NCI-H1105 treated with DMSO at 0.1 percent for 48 hours (cell line): ENCODE measurements at places on chromosomes 7 and 10.

DNA sequence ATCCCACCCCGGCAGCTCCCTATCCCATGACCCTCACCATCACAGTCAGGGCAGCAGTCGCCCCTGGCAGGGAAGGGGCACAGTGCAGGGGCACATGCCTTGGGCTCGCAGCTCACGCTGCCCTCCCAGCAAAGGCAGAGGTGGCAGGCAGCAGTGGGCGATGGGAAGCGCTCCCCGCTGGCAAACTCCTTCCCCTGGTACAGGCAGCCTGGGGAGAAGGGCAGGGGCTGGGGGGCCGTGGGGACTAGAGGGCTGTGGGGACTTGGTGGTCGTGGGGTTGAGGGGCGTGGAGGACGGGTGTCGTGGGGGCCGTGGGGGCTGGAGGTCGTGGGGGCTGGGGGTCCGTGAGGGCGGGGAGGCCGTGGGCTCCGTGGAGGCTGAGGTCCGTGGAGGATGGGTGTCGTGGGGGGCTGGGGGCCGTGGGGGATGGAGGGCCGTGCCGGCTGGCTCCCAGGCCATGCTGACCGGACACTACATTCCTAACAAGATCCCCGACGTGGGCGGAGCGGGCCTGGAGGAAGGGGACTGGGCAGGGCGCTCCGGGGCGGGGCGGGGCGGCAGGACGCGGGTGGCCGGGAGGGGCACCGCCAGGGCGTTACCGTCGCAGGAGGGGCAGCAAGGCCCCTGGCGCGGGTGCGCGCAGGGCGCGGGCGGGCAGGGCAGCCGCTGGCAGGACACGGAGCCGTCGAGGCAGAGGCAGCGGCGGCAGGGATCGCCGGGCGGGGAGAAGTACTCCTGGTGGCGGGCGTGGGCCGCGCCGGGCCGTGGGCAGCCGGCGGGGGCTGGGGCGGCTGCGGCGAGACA is 20.0 kb downstream of the KCP start:
- DNase-seq = no peak

GRCh38 chr7:130803127-130803526 is 69.1 kb upstream of the KLF14 start:
- no peak for DNase-seq

DNA sequence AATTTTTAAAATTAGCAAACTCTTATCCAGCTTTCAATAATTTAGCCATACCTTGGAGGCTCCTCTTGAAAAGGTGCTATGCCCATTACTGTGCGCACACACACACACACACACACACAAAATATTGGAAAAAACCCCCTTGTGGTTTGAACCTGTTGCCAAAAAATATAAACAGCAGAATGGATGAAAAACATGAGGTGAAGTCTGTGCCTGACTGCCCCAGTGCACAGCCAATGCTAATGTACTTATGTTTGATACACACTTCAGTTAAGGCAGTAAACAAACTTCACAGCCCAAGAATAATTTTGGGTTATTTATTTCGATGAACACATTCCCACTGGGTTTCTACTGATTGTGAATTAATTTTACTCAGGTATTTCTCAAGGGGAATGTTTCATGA is 113.2 kb upstream of the SEM1 start:
- no peak for DNase-seq

DNA sequence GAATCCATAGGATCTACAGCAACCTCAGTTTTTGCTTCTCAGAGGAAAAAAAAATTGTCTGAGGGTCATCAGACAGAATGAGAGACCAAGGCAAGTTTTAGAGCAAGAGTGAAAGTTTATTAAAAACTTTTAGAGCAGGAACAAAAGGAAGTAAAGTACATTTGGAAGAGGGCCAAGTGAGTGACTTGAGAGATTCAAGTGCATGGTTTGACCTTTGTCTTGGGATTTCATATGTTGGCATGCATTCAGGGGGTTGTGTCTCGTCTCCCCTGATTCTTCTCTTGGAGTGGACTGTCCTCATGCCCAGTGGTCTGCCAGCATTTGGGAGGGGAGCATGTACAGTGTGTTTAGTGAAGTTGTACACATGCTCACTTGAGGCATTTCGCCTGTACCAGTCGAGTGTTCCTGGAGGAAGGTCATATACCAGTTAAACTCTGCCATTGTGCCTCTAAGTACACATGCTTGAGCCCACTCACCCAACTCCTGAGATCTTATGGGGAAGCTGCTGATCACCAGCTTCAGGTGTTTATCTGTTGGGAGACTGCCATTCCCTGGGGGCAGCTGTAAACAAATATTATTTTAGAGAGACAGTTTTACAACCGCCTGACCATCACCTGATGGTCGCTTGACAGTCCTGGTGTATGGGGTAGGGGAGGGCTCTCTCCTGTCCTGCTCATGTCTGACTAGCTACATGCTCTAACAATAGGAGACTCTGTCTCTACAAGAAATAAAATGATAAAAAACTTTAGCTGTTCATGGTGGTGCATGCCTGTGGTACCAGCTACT is 109.4 kb downstream of the EEPD1 start:
- no peak for DNase-seq

DNA sequence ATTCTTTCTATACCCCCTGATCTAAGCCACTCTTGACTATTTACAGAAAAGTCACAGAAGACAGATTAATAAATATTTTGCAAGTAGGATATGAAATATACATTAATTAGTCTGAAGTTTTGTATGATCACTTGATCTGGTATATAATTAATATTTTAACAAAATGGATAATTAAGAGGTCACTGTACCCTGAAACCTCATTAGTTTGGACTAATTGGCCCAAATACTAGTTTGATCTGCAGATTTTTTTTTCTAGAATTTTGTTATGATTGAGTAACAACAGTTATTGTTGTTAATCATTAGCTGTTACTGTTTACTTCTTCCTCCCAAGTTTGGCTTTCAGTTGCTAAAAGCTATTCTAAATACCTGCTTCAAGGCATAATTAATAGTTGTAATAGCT is 2.7 kb downstream of the NHLRC2 start:
- DNase-seq = no peak

GRCh38 chr10:76540786-76541185 is 1096.8 kb downstream of the KCNMA1 start:
- no peak for DNase-seq

- DNase-seq = no peak
Measured at GRCh38 chr7:131190581-131190980, 137.1 kb upstream of the MKLN1 start.

- no peak for DNase-seq
Measured at GRCh38 chr7:111274857-111275256, 183.9 kb downstream of the LRRN3 start.

DNA sequence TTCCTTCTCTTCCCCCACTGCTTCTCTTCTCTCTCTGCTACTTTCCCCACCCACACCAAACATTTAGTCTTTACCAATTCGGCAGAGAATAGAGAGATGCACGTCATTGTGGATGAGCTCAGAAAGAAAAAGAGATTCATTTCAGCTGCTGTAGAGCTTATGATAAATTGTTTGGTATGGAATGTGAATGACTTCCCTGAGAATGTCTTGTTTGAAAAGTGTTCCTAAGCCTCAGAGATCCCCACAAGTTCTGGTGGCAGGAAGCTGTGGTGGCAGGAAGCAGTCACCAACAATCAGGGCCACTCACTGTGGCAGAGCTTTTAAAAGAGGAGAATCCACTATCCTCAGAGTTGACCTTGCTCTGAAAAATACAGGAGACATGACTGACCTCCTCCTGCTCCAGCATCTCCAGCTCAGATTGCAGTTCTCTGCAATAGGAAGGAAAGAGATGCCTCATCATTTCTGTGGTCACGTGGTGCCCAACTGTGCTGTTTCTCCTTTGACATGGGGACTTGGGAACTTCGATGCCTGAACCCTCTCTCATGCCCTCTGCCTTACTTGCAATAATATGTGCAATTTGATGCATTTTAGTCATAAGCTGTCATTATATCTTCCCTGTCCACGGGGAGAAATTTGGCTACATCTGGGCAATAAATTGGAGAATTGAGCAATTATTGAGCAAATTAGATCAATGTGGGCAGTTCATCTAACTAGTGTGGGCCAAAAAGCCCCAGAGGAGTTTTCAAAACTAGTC is 76.5 kb downstream of the BMPER start:
- no peak for DNase-seq

GRCh38 chr7:26588511-26588910 is 275.9 kb downstream of the SKAP2 start:
- no peak for DNase-seq

DNA sequence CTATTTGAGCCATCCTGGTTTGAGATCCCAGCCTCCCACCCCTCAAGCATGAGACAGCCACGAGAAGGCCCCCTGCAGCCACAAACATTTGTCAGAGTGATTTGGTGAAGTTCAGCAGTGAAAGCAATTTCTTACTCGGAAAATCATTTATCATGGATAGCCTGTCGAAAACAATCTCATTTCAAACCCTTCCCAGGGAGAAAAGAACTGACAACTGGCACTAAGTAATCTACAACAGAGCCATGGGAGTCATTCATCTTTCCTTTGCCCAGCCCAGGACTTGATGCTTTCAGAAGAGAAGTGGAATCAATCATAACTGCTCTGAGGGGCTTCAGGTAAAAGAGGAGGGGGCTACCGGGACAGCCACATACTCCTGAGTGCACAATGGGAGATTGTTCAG is 411.2 kb downstream of the KCNMA1 start:
- no peak for DNase-seq

DNA sequence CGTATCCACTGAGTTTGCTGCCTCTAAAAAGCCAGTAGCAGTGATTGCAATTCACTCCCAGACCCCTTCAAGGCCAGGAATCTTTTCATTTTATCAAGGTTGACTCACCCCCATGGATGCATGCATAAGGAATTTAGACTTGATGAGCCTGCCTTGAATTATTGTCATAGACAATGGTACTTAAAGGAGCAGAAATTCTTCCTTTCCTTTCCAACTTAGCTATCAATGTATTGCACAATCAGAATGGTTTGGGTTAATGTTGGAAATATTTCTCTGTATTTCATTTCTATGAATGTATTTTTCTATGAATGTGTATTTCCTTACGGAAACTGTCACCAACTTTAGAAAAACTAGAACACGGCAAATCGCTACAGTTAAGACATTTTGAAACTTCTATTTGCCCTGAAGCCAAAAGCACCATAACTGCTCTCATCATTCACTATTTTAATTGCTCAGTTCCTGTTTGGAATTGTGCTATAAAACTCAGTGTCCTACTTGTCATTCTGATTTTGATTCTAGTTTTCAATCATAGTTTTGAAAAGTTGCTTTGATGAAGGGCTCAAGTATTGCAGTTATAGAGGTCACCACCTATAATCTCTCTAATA is 355.7 kb upstream of the AKR1E2 start:
- DNase-seq = no peak

GRCh38 chr7:110311556-110311955 is 779.4 kb upstream of the LRRN3 start:
- DNase-seq = no peak

GRCh38 chr10:78776756-78777155 is 292.0 kb upstream of the ZMIZ1 start:
- DNase-seq = no peak

DNA sequence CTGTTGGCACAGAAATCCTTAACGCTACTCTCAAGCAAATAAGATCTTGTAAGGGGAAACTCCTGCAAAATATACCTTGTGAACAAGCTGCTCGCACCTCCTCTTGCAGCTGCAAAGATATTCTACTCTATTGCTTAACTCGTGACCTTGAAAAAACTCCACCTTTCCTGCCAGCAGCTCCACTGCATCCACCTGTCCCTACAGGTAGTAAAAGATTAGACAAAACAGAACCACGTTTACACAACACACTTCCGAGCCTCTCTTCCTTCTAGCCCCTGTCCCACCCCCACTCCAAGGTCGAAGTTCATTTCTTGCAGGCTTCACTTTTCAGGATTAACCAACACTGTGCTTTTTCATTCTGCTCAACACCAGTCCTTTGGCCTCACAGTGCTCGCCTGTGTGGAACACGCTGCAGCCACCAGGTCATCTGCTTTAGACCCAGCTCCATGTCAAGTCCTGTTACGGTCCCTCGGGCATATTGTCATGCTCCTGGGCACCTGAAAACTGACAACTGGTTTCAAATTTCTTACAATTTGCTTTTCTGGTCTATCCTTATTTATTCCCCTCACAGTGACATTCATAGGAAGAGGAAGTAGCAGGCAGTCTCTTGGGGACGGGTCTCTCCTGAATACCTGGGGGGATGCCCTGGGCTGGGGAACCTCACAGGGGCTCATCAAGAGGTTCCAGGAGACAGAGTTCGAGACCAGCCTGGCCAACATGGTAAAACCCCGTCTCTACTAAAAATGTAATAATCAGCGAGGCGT is 165.8 kb upstream of the KLF14 start:
- no peak for DNase-seq

GRCh38 chr7:27238979-27239386 is 3.6 kb upstream of the EVX1 start:
- DNase-seq = no peak

DNA sequence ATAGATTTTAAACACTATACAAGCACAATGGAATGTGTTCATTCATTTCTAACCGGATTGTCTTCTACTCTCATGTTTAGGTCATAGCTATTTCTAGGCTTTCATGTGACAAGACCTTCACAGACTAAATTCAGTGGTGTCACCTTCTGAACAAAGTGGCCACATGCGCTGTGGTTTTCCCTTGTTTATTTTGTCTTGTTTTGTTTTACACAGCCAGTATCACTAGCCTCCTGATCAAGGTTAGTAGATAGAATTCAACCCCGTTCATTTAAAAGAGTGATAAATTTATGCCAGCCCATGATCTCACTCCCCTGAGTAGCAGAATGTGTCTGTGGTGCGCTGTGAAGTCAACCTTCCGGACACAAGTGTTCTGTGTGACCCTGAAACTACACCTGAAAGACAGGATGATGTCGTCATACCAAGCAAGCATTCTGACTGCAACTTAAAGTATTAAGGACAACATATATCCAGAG is 209.1 kb downstream of the CREB5 start:
- DNase-seq = no peak

DNA sequence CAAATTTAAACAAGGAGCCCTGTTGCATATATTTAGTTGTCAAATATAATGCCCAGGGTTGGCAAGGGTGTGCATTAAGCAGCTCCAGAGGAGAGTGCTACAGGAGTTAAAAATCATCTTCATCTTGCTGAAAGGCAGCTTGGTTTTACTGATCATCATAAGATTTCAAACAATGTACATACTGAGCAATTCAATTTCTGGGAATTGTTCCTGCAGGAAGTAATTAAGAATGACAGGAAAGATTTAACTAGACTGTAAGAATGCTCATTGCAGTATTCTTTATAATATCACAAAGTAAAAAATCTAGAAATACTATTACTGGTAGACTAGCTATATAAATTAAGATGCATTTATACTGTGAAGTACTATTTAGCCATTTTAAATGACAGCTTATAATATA is 153.6 kb downstream of the DYNC1I1 start:
- DNase-seq = peak; percentile 14

GRCh38 chr10:101228153-101228965 is 904 bp downstream of the LBX1 start:
- peak; percentile 21 for DNase-seq

DNA sequence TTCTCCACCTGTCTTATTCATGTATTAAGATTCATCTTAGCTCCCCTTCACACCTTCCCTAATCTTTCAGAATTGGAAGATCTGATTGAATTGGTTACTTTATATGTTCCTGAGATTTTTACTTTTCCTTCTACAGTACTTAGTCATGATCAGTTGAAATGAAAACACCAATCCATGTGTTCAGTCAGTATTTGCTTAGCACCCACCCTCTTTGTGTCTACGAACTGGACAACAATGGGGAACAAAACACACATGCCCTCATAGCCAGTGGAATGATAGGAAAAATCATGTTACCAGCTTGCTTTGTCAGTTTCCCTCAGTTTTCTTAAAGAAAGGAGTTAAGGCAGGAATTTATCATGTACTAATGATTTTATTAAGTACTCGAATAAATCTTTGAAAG is 2.0 kb downstream of the MASTL start:
- no peak for DNase-seq
